NCI-H2081 treated with DMSO at 0.1 percent for 48 hours (cell line): ENCODE measurements at places on chromosomes 6 and 20.

- DNase-seq, result no peak
Measured at GRCh38 chr20:44549123-44549522, 27.3 kb upstream of the SERINC3 start.

DNA sequence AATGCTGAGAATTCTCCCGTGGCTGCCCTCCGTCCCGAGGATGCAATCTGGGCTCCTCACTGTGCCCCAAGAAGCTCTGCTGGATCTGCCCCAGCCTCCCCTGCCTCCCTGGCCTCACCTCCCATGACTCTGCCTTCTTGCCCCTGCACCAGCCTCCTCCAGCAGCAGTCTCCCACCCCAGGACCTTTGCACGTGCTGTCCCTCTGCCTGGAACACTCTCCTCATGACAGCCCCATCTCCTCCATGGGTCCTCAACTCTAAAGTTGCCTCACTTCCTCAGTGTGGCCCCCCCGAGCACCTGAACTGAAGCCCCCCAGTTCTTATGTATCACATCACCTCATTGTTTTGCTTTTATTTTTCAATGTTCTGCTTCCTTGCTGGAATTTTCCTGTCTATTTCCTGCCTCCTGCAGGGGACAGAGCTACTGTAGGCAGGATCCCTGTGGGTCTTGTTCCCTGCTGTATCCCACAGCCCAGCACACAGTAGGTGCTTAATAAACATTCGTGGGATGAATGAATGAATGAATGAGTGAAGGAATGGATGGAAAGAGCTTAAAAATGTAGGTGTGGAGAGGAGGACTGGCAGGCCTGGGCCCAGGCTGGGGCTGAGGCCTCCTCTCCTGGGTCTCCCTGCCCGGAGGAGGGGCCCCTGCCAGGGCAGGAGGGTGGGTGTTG lies 42.2 kb downstream of the CEBPB start:
- DNase-seq, result no peak

GRCh38 chr6:88629838-88630494 lies 333.5 kb downstream of the RNGTT start:
- DNase-seq, result no peak

GRCh38 chr6:99432877-99433276 lies 7.8 kb upstream of the PNISR start:
- DNase-seq, result no peak

DNA sequence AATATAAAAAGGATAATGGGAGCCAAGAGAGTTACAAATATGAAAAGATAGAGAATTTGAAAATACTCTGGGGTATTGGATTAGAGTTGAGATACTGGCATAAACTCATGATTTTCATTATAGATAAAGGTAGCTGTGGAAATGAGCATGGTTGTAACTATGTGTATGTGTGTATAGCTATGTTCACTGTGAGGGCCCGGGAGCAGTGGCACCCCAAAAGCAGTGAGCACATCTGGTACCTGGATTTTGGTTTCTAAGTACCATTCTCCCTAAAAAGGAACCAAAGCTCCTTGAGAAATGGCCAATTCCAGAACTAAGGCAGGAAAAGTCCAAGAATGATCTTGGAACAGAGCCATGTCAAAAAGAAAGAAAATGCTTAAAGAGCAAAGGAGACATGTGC lies 202.4 kb upstream of the QKI start:
- DNase-seq, result no peak

- no peak for DNase-seq
Measured at GRCh38 chr6:143040018-143040417, 20.7 kb upstream of the AIG1 start.

- no peak for DNase-seq
Measured at GRCh38 chr20:45969712-45970634, 2.0 kb downstream of the ZNF335 start.

- peak; percentile 2 for DNase-seq
Measured at GRCh38 chr6:69622230-69622629, 174.6 kb downstream of the LMBRD1 start.

GRCh38 chr6:134060491-134061106 lies 8.2 kb upstream of the SLC2A12 start:
- DNase-seq, result no peak

- DNase-seq, result no peak
Measured at GRCh38 chr6:100376103-100376502, 88.6 kb downstream of the SIM1 start.
